ENCODE measurements at places on chromosomes 3 and 15. TPM values are rescaled to one million over a fixed set of nuclear protein-coding genes. Genes with fewer than 3 reads are reported as not detected.

CRTC3 gene
- total RNA-seq, result 9.0 TPM

EFHB gene
- not detected for total RNA-seq

PLD1 gene
- 7.7 TPM for total RNA-seq

CELSR3 gene
- total RNA-seq, result 1.0 TPM

FBN1 gene
- 2.0 TPM for total RNA-seq

GABRR3 gene
- total RNA-seq, result not detected

DPPA4 gene
- not detected for total RNA-seq

ANKRD63 gene
- not detected for total RNA-seq

LPP gene
- 29.5 TPM for total RNA-seq

RPL32 gene
- total RNA-seq, result 2,452 TPM

FSIP1 gene
- total RNA-seq, result 0.76 TPM

ALDH1L1 gene
- 0.08 TPM for total RNA-seq

CLDN11 gene
- 3.4 TPM for total RNA-seq

CYP1A2 gene
- total RNA-seq, result not detected

SLC9A9 gene
- 2.0 TPM for total RNA-seq

ATP2C1 gene
- total RNA-seq, result 44.6 TPM

HTR3E gene
- total RNA-seq, result not detected

DPPA2 gene
- total RNA-seq, result not detected

TM4SF1 gene
- total RNA-seq, result 154 TPM

LTK gene
- total RNA-seq, result not detected

FAM107A gene
- total RNA-seq, result not detected

CRABP1 gene
- not detected for total RNA-seq

ALDH1A3 gene
- 1,053 TPM for total RNA-seq

ISL2 gene
- 0.11 TPM for total RNA-seq

HEMK1 gene
- 19.5 TPM for total RNA-seq

TPRG1 gene
- total RNA-seq, result 0.30 TPM

COMMD2 gene
- 33.3 TPM for total RNA-seq

C3orf22 gene
- total RNA-seq, result not detected

CASR gene
- total RNA-seq, result not detected

UBAP1L gene
- 0.38 TPM for total RNA-seq

AADAC gene
- total RNA-seq, result not detected

FBXO40 gene
- not detected for total RNA-seq

STRC gene
- total RNA-seq, result 0.49 TPM

GREM1 gene
- 0.39 TPM for total RNA-seq

COLQ gene
- 0.16 TPM for total RNA-seq

NANOGP8 gene
- total RNA-seq, result not detected

SLC22A13 gene
- total RNA-seq, result not detected

NOX5 gene
- 1.0 TPM for total RNA-seq

ADAMTS17 gene
- total RNA-seq, result 0.86 TPM

ALDH1A2 gene
- total RNA-seq, result not detected

AHSG gene
- total RNA-seq, result not detected

ARGFX gene
- total RNA-seq, result not detected

JMJD7 gene
- 24.1 TPM for total RNA-seq

CLCN2 gene
- 3.1 TPM for total RNA-seq

GOLGA6L7 gene
- total RNA-seq, result not detected

REC114 gene
- not detected for total RNA-seq

Measured in hair follicular keratinocyte (primary cell).